ENCODE measurements at places on chromosomes 11 and 22. TPM values are rescaled to one million over a fixed set of nuclear protein-coding genes. Genes with fewer than 3 reads are reported as not detected.

OR10V1 gene
- not detected for total RNA-seq

- peak; percentile 75 for DNase-seq
These were observed 21.5 kb upstream of the TXNRD2 start for GRCh38 chr22:19962909-19963806.

GRCh38 chr11:104146421-104146820 is 17.5 kb downstream of the PDGFD start:
- DNase-seq: no peak

- DNase-seq: no peak
These were observed 1.2 kb upstream of the CDPF1 start for GRCh38 chr22:46251266-46251665.

DNA sequence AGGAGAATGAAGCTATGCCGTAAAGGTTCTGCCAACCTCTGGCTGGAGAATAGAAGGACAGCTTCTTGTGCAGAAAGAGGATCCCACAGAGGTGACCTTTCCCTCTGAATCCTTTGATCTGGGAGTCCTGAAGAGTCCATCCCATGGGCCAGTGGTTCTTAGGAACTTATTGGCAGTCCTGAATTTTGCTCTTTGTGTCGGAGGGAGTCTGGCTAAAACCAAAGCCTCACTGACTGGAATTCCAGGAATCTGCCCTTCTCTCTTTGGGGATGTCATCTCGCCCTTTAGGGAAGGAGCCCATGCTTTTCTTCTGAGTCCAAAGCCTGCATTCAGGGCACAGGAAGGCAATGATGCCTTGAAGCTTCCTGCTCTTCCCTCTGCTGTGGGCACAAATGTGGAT is 45.5 kb downstream of the PKNOX2 start:
- no peak for DNase-seq

DNA sequence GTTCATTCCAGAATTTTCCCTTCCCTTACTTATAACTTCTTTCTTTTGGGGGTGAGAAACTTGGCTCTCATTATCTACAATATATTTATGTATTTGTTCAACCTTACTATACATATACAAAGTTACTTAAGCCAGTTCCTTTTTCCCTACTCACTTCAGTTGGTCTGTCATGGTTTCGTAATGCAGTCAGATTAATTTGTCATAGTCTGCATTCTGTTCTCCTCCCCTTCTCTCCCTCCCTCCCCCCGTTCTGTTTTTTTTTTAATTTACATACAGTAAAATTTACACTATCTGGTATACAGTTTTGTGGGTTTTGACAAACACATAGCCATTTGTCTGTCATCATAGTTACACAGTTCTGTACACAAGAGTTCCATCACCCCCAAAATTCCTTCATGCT is 71.8 kb upstream of the ADORA2A start:
- no peak for DNase-seq

GRCh38 chr11:23138761-23139160 is 278.5 kb upstream of the CCDC179 start:
- no peak for DNase-seq
